ENCODE measurements at places on chromosomes 12 and 14.

DNA sequence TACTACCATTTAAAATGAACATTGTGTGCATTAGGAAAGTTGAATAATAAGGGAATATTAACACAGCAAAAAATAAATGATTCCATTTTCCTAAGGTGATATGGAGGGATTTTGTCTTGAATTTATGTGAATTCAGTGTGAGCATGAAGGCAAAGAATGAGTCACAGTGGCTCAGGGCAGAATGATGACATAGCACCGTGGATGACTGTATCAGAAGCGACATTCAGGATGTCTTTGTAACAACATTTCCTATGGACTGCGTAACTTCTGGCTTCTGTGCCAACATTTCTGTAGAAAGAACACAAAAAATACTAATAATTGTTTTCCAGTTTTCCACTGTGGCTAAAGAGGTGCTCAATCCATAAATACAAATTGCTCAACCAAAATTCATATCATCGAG lies 54.6 kb downstream of the TTC8 start:
- DNase-seq: no peak

GRCh38 chr14:70118064-70118463 lies 70.7 kb downstream of the SLC8A3 start:
- no peak for DNase-seq

DNA sequence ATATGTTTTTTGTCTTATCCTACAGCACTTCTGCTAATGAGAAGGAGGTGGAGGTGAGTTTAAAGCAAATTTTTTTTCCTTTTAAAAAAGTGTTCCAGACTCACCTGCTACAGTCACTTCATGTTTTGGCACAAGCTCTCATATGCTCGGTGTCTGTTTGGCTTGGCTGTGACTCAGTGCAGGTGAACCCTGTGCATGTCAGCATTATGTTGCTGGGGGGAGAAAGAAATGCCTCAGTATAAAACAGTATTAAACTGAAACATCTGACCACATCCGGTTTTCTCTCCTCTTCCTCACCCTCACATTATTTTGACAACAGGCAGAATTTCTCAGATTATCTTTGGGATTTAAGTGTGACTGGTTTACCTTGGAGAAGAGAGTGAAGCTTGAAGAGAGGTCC lies 105.2 kb downstream of the DNAI7 start:
- no peak for DNase-seq

- DNase-seq: no peak
These were observed 23.6 kb upstream of the ADAM20 start for GRCh38 chr14:70558356-70558755.

GRCh38 chr12:122835750-122836026 lies 431 bp downstream of the HIP1R start:
- no peak for DNase-seq

Data from right lung (tissue), 10 donors.